Colonic mucosa (tissue), 4 donors: ENCODE measurements at places on chromosomes 5 and 9.

GRCh38 chr9:89154651-89155336 is 23.8 kb downstream of the SHC3 start:
- DNase-seq = no peak

DNA sequence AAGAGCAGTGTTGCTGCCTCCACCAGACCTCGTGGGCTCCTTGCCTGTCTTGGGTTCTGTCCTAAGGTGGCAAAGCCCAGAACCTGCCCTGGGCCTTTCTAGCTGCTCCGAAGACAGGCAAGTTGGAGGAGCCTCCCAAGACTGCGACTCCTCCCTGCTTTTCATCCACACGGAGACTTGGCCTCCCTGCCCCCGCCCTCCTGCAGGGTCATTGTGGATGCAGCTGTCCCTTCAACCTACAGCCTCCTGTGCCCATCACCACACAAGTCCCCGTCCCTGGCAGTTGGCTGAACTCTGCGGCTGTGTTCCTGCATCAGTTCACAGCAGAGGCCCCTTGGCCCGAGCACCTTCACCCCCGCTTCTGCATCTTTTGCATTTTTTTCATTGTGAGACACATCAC is 59.2 kb downstream of the WNK2 start:
- no peak for DNase-seq

DNA sequence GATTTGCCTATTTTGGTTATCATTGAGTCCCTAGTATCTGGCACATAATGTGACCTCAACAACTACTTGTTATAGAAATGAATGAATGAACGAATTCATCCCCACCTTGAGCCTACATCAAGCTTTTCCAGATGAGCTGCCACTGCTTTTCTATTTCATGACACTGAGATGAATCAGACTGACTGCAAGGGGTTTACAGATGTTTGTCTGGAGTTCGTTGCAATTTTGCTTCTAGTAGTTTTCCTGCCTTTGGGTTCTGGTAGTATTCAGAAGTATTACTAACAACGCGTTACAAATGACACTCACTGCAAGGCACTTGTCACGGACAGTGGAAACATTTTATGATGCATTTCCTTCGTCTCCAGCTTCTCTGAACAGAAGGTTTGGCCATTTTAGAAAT is 222.3 kb downstream of the CD180 start:
- no peak for DNase-seq

- DNase-seq = no peak
Measured at GRCh38 chr5:27140831-27141230, 102.4 kb upstream of the CDH9 start.

DNA sequence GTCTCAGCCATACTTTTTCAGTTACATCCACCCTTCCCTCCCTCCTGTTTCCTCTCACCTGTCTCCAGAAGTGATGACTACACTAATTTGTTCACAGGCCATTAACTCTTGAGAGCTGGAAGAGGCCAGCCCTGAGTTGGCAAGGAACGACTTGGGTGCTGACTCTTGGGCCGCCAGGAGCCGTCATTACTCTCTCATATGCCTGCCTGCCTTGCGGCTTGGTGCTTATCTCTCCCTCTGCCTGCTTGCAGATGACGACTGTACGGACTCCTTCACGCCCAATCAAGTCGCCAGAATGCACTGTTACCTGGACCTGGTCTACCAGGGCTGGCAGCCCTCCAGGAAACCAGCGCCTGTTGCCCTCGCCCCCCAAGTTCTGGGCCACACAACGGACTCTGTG is 66.1 kb downstream of the PAPPA start:
- DNase-seq = no peak

- peak; percentile 33 for DNase-seq
Measured at GRCh38 chr5:64767959-64768357, 533 bp downstream of the SREK1IP1 start.

- no peak for DNase-seq
Measured at GRCh38 chr5:142719836-142720370, 34.0 kb upstream of the FGF1 start.

GRCh38 chr5:170557314-170557713 is 53.5 kb downstream of the KCNIP1 start:
- DNase-seq = no peak

- DNase-seq = no peak
Measured at GRCh38 chr9:120905315-120906164, 21.1 kb downstream of the TRAF1 start.

GRCh38 chr9:114894609-114895433 is 35.6 kb downstream of the TNFSF8 start:
- DNase-seq = no peak

GRCh38 chr9:107933097-107933496 is 443.5 kb upstream of the KLF4 start:
- DNase-seq = no peak

GRCh38 chr5:133698259-133698554 is 85.9 kb upstream of the FSTL4 start:
- no peak for DNase-seq

DNA sequence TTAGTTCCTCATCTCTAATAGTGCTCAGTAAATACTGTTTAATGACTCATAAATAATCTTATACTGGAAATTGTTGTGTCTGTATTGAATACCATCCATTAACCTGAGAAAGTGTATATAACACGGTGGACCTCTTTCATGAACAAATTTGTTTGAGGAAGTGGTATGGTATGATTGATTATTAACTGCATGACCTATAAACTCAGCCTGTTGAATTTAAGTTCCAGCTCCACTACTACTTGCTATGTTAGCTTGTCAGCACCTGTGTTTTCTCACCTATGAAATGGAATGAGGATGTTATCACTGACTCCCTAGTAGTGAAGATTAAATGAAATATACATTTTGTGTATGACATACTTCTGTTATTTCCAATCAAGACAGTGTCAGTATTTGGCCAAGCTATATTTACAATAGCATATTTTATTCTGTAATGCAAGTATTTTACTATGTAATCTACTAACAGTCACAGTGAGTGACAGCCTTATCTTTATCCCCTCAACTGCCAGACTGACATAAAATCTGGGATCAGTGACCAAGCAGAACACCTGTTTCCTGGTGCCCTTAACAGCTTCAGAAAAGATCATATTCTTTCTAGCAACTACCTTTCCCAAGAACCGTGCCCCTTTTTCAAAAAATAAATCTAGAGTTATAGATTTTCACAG is 77.3 kb upstream of the ITGA1 start:
- DNase-seq = no peak

- DNase-seq = no peak
Measured at GRCh38 chr9:85248514-85249312, 493.0 kb downstream of the AGTPBP1 start.

DNA sequence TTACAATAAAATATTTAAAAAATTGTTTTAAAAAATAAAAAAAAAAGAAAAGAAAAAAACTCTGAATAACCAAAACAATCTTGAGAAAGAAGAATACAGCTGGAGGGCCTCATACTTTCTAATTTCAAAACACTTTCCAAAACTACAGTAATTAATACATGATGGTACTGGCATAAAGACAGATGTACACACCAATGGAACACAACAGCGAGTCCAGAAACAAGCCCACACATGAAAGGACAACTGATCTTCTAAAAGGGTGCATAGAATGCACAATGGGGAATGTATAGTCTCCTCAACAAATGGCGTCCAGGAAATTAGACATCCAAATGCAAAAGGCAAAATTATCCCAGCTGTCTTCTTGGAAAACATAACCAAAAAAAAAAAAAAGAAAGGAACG is 99.6 kb downstream of the LURAP1L start:
- no peak for DNase-seq

DNA sequence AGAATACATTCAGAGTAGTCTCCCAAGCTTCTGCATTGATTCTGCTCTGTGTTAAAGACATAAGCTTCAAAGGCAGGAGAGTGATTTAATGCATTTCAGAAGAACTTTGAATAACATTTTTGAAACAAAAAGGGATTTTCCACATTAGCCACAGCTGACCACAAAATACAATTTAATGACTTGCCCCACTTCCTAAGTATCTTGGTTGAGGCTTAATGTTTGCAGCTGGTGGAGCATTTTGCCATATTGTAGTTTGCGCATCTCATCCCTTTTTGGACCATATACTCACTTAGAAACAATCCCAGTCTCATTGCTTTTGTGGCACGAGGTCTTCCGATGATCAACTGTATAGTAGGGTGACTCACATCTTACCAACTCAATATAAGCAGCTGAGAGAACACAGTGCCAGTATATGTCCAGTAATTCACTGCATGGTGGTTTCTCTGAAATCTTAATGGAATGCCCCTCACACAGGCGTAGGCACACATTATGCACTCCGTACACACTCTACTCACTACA is 455.8 kb upstream of the PTGER4 start:
- no peak for DNase-seq

GRCh38 chr5:2602451-2603271 is 148.8 kb downstream of the IRX2 start:
- no peak for DNase-seq

- DNase-seq = no peak
Measured at GRCh38 chr5:9337928-9338595, 207.8 kb downstream of the SEMA5A start.

- no peak for DNase-seq
Measured at GRCh38 chr9:86943201-86944113, 3.8 kb downstream of the GAS1 start.

- DNase-seq = no peak
Measured at GRCh38 chr5:42994246-42994554, 45.9 kb downstream of the ANXA2R start.

GRCh38 chr9:132797861-132798659 is 80.0 kb downstream of the AK8 start:
- DNase-seq = no peak

- no peak for DNase-seq
Measured at GRCh38 chr5:79793722-79794121, 104.1 kb downstream of the CMYA5 start.

- no peak for DNase-seq
Measured at GRCh38 chr9:91415290-91415689, 8.3 kb downstream of the NFIL3 start.

GRCh38 chr5:61414806-61415205 is 82.7 kb downstream of the ZSWIM6 start:
- DNase-seq = no peak

GRCh38 chr5:77606279-77606678 is 32.2 kb downstream of the OTP start:
- no peak for DNase-seq

DNA sequence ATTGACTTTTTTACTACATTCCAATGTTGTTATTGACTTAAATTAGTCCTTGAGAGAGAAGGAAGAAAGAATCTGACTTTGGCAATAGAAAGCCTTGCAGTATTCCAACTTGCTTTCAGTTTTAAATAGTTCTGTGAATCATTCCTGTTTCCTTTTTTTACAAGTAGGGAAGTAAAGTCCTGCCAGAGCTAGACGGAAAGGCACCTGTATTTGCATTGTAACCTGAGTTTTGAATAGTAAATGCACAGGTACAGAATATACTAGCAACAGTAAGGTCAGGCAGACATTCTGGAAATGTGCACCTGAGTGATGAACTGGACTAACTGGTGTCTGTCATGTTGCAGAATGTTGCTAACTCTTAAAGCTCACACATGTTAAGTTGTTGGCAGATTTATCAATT is 100.9 kb downstream of the PRKACG start:
- no peak for DNase-seq

- DNase-seq = no peak
Measured at GRCh38 chr5:33321026-33321425, 119.7 kb upstream of the TARS1 start.

DNA sequence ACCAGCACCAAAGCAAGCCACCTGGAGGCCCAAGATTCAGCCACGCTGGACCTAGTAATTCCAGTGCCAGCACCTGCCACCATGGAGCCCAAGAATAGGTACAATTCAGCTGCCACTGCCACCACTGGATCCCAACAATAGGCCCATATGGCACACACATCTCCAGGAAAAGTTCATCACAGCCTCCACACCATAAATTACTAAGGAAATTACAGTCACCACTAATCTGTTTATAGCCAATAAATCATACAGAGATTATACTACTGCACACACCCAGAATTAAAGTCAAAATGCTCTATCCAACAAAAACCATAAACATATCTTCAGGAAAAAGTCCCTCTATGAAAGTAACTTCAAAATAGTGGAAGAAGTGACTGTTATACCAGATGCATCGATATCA is 242.8 kb downstream of the SPATA31D1 start:
- no peak for DNase-seq

DNA sequence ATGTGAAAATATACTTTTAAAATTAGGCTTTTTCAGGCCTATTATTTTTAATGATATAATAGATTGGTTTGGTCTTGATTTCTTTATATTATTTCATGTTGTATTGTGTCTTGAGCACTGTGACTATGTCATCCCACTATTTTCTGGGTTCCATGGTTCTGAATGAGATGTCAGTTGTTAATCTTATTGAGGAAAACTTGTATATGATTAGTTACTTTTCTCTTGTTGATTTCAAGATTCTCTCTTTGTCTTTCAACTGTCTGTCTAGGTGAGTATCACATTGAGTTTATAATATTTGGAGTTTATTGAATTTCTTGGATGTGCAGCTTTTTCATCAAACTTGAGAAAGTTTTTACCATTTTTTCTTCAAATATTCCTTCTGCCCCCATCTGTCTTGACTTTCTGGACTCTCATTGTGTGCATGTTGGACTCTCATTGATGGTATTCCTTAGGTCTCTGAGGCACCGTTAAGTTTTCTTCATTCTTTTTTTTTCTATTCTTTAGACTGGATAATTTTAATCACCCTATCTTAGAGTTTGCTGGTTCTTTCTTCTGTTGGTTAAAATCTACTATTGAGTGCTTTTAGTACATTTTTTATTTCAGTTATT is 175.8 kb downstream of the TMEM167A start:
- no peak for DNase-seq
